Brain pericyte (primary cell): ENCODE measurements at places on chromosomes 2 and 18.

DNA sequence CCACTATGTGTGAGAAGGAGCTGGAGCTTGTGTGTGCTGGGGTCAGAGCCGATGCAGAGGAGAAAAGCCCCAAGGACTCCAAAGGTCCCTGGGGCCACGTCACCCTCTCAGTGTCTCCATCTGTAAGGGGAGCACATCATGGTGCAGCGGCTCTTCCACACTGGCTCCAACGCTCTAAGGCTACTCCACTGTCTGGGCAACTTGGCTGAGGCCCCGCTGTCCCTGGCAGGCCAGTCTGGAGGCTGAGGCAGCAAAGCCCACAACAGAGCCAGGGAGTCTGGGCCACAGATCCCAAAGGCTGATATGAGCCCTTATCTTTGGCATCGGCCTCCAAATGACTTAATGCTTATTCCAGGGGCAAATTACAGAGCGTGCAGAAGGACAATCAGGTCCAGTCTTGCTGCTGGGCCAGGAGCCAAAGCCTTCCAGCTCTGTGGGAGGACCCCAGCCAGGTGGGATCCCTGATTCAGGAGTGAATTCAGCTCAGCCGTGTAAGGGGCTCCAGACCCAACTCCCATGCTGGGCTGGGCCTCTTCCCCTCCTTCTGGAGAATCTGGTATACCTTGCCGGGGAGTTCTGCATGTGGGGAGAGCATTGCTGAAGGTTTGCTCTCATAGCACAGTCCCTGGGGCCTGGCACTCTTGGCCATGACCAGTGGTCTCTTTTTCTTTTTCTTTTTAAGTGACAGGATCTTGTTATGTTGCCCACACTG is 1.8 kb upstream of the DUSP2 start:
- DNase-seq = no peak

GRCh38 chr2:237421542-237422116 is 7.7 kb upstream of the COL6A3 start:
- DNase-seq = peak; percentile 61

GRCh38 chr2:88038263-88039105 is 17.1 kb downstream of the KRCC1 start:
- DNase-seq = peak; percentile 68

DNA sequence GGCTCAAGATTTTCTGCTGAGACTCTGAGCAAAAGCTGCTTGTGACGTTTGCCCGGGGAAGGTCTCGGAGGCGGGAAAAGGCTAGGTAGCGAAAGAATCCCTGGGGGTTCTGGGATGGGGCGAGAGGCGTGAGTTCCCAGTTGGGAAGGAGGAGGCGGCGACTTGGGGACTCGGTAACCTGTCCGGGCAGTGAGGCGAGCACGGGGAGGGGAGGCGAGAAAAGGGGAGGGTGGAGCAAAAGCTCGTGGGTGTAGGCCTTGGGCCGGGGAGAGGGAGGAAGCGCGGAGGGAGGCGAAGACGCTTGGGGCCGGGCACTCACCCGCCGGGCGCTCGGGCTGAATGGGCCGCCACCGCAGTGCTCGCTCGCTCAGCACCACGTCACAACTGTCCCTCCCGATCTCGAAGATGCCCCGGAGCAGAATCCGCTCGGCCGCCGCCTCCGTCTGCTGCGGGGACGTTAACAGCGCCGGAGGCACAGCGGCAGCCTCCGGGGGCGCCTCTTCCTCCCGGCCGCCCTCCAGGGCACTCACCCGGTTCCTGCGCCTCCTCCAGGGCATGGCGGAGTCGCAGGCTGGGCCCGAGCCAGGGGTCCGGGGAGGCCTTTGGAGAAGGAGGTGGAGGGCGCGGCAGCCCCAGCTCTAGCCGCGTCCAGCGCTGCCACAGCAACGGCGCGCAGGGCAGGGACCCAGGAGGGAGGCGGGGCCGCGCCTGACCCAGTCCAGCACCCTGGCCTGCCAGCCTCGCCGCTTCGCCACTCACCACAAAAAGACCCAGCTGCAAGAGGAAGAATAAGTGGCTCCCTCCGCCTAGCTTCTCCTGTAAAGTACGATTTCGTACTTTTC is at the start of gene CERKL:
Gene CERKL, minus strand, starts transcription at position 656 of the 842 bp plus-strand sequence. Its CDS starts 99 bp downstream, at position 557.
- DNase-seq = no peak

DNA sequence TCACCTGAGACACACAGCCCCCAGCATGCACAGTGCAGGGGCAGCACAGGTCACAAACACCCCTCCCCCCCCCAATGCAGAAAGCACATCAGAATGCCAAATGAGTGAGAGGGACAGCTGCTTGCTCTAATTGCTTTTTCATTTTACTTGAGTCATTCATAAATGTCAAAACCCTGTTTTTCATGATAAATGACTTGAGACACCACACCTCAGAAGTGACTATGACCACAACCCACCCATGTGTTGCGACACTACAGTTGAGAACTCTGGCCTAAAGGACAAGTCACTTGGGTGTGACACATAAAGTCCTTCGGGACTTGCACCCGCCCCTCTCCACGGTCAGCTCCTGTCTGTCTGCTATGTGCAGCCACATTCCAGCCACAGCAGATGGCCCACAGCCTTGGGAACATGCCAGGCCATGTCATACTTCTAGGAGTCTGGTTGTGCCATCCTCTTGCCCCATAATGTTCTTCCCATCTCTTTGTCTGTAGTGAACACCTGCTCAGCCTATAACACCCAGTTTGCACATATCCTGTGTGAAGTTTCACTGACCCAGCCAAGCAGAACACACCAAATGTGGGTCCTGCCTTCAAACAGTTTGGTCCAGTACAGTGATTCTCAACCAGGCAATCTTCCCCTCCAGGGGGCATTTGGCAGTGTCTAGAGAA is 30.2 kb upstream of the RIOK3 start:
- no peak for DNase-seq

- no peak for DNase-seq
These were observed 203.0 kb downstream of the SP3 start for GRCh38 chr2:173762221-173762620.

- no peak for DNase-seq
These were observed 80.4 kb upstream of the WDR75 start for GRCh38 chr2:189360861-189361260.

- DNase-seq = no peak
These were observed 676.0 kb upstream of the SALL3 start for GRCh38 chr18:78303519-78304191.

DNA sequence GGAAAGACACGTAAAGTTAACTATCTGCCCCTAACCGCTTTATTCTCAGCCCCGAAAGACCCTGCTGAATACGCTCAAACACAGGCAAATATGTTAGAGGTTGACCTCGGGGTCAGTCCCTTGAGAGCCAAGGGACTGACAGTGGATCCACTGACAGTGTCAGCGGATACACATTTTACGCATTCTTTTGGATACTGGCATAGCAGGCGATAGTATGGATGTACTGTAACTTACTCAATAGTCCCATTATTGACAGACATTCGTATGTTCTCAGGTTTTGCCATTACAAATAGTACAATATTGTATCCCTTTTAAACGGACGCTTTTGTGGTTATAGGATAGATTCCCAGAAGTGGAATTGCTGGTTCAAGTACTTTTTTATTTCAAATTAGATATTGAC is 13.4 kb downstream of the ATP6V1B1 start:
- no peak for DNase-seq

DNA sequence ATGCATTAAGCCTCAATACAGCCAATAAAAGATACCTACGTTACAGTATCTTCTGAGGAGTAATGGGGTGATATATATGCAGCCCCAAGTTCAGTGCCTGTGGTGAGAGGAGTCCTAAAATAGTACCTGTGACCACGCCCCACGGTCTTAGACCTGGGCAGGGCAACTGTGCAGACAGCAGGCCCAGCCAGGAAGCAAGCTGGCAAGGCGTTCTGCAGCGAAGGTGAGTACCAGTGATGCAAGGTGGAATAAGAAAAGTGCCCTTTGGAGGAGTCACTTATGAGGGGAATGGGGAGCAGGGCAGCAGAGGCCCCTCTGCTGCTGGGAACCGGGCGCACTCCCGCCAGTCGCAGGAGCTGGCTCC is 12.7 kb upstream of the MAP3K2 start:
- no peak for DNase-seq

DNA sequence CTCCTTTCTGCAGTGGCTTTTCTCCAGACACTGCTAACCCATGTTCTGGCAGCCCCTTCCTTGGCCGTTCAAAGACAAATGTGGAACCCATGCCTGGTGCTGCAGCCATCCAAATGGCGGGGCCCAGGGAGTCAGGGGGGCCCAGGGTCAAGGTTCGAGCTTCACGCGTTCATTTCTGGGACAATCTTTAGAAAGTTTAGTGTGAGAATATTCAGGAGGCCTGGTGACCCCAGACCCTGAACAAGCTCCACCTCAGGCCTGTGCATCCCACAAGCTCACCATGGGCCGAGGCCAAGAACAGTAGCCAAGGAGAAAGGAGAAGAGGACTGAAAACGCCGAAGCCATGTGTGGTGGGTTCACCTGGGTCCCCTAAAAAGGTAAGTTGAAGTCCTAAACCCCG is 54.4 kb downstream of the ANKMY1 start:
- no peak for DNase-seq

GRCh38 chr2:222693837-222694236 is 22.4 kb downstream of the MOGAT1 start:
- no peak for DNase-seq

DNA sequence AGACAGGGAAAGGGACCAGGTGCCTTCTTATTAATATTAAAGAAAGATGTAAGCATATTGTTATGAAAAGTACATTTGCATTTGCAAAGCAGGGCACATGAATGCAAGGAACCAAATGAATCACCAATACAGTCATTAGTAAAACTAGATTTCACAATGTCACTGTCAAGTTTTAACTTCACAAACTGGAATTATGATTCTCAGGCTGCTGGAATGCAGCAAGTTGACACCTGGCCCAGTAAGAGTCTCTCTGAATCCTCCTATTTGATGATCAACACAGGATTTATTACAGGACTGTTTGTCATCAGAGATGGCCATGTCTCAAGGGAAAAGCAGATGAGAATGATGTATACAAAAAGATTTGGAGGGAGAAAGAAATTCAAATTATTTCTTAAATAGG is 72.9 kb upstream of the STK39 start:
- no peak for DNase-seq

- no peak for DNase-seq
These were observed 116.8 kb downstream of the COPS8 start for GRCh38 chr2:237202288-237203030.

GRCh38 chr2:54995553-54995952 is 54.7 kb downstream of the RTN4 start:
- no peak for DNase-seq

DNA sequence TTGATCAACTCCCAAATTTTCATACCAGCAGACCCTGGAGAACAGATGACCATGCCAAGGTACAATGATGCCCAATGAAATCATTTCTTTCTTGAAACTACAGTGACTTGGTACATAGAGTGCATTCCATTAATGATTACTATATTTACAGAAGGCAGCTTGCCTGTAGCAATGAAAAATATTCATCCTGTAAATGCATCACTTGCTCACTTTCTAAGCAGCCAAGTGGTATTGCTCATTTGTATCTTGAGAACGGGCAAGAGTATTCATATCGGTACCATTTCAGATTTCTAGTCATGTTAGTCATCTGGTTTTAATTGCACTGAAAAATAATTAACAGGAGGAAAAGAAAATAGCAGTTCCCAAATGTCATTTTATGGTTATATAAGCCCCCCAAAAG is 59.6 kb downstream of the VIL1 start:
- DNase-seq = no peak

DNA sequence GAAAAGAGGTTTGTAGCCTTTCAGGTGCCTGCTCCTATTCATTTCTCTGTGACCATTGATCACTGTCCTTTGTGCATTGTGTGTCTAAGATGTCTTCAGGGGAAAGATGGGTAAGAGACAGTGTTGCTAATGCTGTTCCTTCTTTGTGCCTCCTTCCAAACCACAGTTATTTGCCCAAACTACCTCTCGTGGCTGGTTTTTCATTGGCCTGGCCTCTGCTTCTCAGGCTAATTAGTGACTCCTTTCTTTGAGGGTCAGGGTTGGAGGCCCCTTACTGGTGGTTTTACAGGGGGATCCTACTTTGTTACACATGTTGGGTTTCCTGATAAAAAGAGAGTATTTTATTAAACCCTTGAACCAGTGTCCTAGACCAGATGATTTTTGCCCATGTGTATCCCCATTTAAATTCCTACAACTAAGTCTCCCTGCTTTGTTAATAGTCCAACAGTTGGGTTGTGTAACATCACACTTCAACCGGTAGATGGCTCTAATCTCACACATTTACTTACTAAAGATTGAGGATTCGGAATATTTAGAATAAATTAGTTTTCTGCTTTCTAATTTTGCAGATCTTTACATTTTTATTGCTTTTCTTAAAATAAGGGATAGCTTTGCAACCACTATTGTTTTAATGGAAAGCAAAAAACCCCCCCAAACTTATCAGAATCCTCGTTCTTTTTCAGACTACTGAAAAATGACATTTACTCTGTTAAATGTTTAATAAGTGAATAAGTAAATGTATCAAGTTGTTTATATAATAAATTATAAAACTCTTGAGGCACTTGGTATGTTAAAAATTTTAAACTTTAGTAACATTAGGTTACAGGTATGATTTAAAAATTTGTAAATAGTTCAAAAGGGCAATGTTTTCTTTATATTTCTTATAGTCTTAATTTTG is 2.4 kb downstream of the MARS2 start:
- DNase-seq = no peak

GRCh38 chr2:181268174-181268867 is 188.9 kb upstream of the ITGA4 start:
- DNase-seq = no peak

- no peak for DNase-seq
These were observed 16.7 kb downstream of the LANCL1 start for GRCh38 chr2:210459880-210460279.

GRCh38 chr2:197255543-197255942 is 55.0 kb downstream of the ANKRD44 start:
- peak; percentile 26 for DNase-seq

GRCh38 chr2:27086724-27087593 is at the start of gene KHK:
TSS of gene KHK (plus strand) at chr2:27086772. CDS start at chr2:27087260, 488 bp downstream.
- DNase-seq = no peak

GRCh38 chr18:60554967-60555366 is 182.4 kb upstream of the MC4R start:
- no peak for DNase-seq

DNA sequence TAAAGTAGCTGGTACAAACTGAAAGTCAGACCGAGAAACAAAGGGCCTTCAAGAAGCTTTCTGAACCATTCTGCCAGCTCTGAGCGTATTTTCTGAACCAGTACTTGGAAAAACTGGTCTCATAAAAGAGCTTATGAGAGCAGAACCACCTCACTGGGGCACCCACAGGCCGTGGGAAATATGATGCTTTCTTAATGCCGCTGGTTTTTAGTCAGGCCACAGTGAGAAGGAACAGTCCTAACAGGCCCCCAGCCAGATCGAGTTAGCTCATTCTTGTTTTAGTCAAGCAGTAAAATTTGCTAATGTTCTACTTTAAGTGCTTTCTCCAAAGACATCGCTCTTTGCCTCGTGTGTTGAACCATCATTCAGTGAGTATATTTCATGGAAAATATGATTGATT is 12.7 kb upstream of the NOSTRIN start:
- DNase-seq = no peak
